H9 (cell line): ENCODE measurements at places on chromosomes 6 and 20.
A peak's percentile ranks its signal among the peaks of the same experiment; 100 is the strongest.

DNA sequence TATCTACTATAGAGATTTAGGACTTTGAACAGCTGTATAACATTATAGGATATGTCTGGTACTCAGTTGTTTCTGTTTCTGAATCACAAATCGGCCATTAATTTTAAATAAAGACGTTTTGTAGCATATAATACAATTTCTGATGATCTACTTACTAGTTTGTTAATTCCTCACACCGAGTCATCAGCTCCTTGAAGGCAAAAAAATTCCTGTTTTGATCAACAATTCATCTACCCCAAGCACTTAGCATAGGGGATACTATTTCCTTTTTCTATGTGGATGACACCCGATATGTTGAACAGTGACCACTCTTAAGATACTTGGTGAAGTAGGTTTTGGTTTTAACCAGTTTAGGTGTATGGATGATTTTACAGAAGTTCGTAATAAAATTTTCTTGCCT is 107.3 kb downstream of the NCOA3 start:
- DNase-seq: no peak

DNA sequence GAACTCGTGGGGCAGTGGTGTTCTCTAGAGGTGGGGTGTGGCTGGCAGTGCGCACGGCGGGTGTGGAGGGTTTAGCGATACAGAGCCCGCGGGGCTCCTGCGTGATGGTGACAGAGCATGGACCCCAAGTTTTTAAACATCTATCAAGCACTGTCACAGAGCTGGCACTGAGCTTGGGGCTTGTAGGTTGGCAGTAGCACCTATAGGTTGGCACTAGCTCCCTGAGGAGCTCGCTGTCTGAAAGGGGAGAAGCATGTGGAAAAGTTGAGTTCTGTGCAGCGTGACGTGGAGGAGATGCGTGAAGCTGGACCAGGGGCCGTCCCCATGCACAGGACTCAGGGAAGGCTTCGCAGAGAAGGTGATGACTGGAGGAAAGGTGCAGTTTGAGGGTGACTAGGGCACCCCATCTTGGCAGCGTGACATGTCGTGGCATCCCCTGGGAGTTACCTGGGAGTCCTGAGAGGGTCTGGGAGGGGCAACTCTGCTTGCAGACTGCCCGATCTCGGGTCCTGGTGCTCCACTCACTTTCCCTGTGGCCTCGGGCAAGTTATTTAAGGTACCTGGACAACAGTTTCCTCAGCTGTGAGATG is 122.0 kb downstream of the CDH4 start:
- no peak for DNase-seq

DNA sequence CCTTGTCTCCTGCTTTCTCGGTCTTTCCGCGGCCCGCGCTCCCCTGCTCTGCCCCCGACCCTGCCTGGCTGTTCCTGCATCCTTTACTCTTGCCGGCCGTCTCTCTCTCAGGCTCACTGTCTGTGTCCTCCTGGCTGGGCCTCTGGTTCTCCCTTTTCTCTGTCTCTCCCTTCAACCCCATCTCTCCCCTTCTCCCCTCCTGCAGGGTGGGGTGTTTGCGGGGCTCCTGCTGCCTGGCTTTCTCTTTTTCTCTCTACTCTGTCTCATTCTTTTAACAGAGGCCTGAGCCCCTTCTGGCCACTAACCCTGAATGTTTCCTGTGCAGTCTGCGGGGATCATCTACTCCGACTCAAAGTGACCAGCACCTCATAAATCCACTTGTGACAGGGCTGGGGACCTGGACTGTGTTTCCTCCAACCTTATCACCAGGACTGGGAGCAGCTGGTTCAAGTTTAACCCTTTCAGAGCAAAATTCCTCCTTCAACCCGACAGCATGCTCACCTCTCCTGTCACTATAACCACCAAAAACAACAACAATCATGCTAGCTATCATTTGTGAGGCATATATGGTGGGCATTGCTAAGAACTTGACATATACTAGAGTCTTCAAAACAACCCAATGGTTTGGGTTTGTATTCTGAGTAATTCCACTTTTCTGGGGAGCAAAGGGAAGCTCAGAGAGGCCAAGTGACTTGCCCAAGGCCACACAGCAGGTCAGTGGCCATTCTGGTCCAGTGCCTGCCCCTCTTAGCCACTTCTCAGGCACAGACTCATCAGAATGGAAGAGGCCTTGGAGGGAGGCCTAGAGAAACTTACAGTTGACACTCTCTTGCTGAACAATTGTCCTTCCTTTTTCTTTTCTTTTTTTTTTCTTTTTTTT is 811 bp upstream of the RSPO4 start:
- DNase-seq: no peak

DNA sequence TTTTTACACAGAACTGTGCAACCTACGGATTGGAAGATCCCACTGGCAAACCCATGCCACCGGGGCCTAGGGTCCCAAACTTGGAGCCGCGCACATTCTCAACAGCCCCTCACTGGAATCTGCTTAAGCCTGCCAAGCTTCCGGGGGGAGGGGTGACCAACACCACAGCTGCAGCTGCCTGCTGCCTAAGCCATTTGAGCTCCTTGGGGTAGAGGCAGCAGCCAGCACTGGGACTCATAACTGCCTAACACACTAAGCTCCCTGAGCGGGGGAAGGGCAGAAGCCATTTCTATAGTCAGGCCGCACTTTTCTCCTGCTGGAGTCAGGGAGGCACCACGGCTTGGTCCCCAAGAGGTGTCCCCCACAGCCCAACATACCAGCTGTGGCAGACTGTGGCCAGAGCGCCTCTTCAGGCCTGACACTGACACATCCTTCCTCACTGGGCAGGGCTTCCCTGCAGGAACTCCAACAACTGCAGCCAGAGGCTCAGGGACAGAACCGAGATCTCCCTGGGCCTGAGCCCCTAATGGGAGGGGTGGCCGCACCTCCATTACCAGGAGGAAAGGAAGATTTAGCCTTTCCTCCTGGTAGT is 270.3 kb upstream of the ECI2 start:
- DNase-seq: peak; percentile 55

DNA sequence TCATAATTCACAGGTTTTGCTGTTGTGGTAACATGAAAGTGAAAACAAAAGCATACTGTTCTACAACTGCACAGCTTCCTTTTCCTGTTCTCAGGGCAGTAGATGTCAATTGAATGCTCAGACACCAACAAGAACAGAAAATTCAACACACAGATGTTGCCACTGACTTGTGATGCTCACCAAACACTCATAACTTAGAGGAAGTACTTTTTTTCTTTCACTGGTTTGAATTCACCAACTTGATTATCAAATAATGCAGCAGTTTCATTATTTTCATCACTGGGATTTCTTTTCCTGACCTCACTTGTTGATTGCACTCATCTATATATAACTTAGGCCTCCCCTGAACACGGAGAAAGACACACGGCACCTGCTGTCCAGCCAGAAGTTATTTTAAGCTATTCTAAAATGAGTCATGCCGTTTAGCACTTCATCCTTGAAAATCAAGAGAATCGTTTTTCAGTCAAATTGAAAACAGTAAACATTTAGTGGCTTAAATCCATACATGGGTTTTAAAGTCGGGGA is 949 bp downstream of the TXLNB start:
- DNase-seq: no peak

DNA sequence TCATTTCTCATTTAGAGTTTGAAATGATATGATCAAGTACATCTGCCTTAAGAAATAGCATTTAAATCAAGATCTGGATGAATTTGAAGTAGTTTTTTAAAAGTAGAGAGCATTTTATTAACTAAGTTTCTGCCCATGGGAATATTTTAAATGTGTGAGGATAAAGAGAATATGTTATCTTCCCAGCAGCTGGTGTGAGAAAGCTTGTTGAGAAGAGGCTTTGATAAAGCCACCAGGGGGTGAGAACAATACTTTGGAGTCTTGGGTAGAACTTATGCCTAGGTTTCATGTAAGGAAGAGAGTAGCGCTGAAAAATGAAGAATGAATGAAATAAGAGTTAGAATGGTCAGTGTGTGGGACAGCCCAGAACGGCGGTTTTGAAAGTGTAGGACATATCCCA is 190.2 kb downstream of the GRM1 start:
- no peak for DNase-seq

GRCh38 chr6:69456086-69456485 is 340.7 kb downstream of the LMBRD1 start:
- DNase-seq: no peak
